ENCODE measurements at places on chromosomes 4 and X. TPM values are rescaled to one million over a fixed set of nuclear protein-coding genes. Genes with fewer than 3 reads are reported as not detected.

- no peak for DNase-seq
- H3K4me3 ChIP-seq: no peak overlapping the region
- no peaks in the 10 kb centered on the region for H3K36me3 ChIP-seq
- no peaks in the 10 kb centered on the region for H3K4me1 ChIP-seq
- H3K27me3 ChIP-seq: no peaks in the 10 kb centered on the region
- no peak overlapping the region for H3K27ac ChIP-seq
Observed at GRCh38 chrX:153692611-153693156, 5.0 kb downstream of the SLC6A8 start.

DNA sequence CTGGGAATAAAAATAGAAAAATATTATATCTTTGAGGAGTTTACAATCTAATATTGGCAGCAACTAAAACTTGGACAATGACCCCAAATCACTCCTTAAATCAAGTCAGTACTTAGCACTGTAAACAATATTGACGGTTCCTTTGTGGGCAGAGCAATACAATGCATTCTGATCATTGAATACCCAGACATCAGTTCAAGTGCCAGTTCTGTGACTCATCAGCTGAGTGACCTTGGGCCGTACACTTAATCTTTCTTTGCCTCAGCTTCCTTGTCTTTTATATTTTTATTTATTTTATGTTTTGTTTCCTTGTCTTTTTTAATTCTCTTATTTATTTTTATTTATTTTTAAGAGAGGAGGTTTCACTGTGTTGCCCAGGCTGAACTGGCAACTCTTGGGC lies 112.2 kb upstream of the ANXA3 start:
- DNase-seq: no peak
- H3K4me3 ChIP-seq: no peak overlapping the region
- no peaks in the 10 kb centered on the region for H3K4me1 ChIP-seq
- no peaks in the 10 kb centered on the region for H3K36me3 ChIP-seq
- H3K27ac ChIP-seq: no peak overlapping the region

GRCh38 chr4:21692241-21692640 lies 256.3 kb downstream of the KCNIP4 start:
- no peak overlapping the region for H3K4me3 ChIP-seq
- no peak overlapping the region for H3K27ac ChIP-seq
- no peaks in the 10 kb centered on the region for H3K36me3 ChIP-seq
- H3K4me1 ChIP-seq: no peaks in the 10 kb centered on the region
- DNase-seq: no peak
- H3K27me3 ChIP-seq: no peaks in the 10 kb centered on the region

Gene CCNB3
- total RNA-seq: 0.52 TPM

Measured in pancreas (tissue), 10 donors.